ENCODE measurements at places on chromosomes 2 and 18. TPM values are rescaled to one million over a fixed set of nuclear protein-coding genes. Genes with fewer than 3 reads are reported as not detected.

- H3K27ac ChIP-seq, result no peak overlapping the region
- H3K4me1 ChIP-seq, result no peaks in the 10 kb centered on the region
- no peak overlapping the region for H3K4me3 ChIP-seq
- no peaks in the 10 kb centered on the region for H3K27me3 ChIP-seq
- no peaks in the 10 kb centered on the region for H3K36me3 ChIP-seq
- no peak for DNase-seq
These were observed 21.7 kb downstream of the ADD2 start for GRCh38 chr2:70746094-70746974.

DNA sequence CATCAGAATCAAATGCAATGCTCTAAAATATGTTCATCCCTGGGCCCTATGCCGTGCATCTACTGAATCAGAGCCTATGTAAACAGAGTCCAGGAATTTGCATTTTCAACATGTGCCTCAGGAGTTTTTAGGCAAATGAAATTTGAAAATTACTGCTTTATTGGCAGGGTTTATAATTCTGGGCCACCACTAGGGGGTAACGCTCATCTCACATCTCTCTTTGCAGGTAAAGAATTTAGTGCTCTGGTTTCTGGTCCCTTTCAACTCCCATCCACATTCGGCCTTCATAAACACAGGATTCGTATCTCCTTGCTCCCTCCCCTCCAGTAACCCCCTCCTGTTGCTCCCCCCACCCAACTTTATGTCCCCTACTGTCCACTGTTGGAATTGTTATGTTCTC is 49.3 kb downstream of the LYPD6B start:
- H3K27me3 ChIP-seq, result no peaks in the 10 kb centered on the region
- H3K4me3 ChIP-seq, result no peak overlapping the region
- no peak for DNase-seq
- H3K27ac ChIP-seq, result no peak overlapping the region

- H3K36me3 ChIP-seq, result no peaks in the 10 kb centered on the region
- no peak overlapping the region for H3K27ac ChIP-seq
- DNase-seq, result no peak
- H3K4me1 ChIP-seq, result no peaks in the 10 kb centered on the region
- H3K27me3 ChIP-seq, result no peaks in the 10 kb centered on the region
- no peak overlapping the region for H3K4me3 ChIP-seq
These were observed 495.8 kb downstream of the NRXN1 start for GRCh38 chr2:50535971-50536759.

The IHH gene
- 0.98 TPM for total RNA-seq

The CRYBA2 gene
- total RNA-seq, result not detected

DNA sequence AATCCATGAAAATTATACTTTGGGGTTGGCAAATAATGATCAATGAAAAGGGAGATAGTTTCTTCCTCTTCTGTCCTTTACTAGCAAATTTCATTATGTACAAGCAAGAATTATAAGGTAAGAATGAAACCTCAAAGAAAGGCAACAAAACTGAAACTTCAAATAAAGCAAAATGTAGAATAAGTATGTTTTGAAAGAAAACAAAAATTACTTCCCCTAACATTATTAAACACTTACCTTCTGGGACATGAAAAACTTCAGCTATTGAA is 29.4 kb downstream of the THADA start:
- H3K36me3 ChIP-seq, result peaks cover 4% of the 10 kb centered on the region
- H3K27me3 ChIP-seq, result no peaks in the 10 kb centered on the region
- H3K4me3 ChIP-seq, result no peak overlapping the region

- H3K27me3 ChIP-seq, result no peaks in the 10 kb centered on the region
- H3K36me3 ChIP-seq, result no peaks in the 10 kb centered on the region
These were observed 57.1 kb downstream of the SLC16A14 start for GRCh38 chr2:230011617-230012016.

DNA sequence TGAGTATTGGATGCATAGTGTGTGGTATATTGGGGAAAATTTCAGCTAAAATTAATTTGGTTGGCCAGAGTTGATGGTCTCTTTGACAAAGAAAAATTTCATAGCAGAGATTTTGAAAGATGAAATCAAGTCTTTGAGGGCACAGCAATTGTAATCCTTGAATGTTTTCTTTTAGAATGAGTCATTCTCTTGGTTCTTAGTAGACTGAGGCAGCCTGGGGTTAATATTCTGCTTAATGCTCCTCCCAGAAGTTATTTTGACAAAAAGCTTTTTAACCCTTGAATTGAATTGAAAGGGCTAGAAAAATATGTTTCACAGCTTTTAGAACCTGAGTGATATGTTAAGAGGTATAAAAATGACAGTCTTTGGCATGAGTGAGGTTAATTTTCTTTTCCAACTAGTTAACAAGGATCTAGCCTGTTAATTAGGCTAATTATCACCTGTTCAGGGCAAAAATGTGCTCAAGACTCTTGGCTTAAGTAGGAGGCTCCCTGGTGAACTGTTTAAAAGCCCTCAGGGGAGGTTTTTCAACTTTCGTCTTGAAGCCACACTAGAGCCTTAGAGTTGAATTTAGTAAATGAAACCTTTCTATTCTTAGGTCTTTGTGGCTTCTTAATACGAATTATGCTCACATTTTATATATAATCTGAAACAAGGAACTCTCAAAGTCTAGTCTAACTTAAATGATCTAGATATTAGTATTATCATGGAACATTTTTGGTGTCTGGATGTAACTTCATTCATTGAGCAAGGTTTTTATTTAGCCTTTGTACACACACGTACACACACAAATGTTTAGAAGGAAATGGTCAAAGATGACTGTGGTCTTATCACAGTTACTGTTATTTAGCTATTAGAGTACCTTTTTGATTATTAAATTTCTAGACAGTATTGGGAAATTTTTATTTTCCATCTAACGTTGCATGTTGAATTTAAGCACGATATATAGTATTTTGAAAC is 272.5 kb downstream of the ZNF407 start:
- H3K36me3 ChIP-seq, result no peaks in the 10 kb centered on the region
- DNase-seq, result no peak
- no peak overlapping the region for H3K27ac ChIP-seq
- no peaks in the 10 kb centered on the region for H3K4me1 ChIP-seq
- no peak overlapping the region for H3K4me3 ChIP-seq
